ENCODE measurements at places on chromosomes 2 and 18.

GRCh38 chr2:11628675-11629074 lies 41.3 kb downstream of the NTSR2 start:
- no peak for DNase-seq

DNA sequence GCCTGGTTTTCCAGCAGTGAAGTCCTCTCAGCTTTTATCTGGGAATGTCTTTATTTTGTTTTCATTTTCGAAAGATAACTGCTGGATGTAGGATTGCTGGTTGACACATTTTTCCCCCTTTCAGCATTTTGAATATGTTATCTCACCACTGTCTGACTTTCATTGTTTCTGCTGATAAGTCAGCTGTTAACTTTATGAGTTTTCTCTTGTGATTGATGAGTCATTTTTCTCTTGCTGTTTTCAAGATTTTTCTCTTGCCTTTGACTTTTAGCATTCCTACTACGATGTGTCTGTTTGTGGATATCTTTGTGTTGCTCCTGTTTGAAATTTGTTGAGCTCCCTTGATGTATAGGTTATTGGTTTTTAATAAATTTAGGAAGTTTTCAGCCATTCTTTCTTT lies 85.5 kb downstream of the AGPS start:
- DNase-seq, result no peak

DNA sequence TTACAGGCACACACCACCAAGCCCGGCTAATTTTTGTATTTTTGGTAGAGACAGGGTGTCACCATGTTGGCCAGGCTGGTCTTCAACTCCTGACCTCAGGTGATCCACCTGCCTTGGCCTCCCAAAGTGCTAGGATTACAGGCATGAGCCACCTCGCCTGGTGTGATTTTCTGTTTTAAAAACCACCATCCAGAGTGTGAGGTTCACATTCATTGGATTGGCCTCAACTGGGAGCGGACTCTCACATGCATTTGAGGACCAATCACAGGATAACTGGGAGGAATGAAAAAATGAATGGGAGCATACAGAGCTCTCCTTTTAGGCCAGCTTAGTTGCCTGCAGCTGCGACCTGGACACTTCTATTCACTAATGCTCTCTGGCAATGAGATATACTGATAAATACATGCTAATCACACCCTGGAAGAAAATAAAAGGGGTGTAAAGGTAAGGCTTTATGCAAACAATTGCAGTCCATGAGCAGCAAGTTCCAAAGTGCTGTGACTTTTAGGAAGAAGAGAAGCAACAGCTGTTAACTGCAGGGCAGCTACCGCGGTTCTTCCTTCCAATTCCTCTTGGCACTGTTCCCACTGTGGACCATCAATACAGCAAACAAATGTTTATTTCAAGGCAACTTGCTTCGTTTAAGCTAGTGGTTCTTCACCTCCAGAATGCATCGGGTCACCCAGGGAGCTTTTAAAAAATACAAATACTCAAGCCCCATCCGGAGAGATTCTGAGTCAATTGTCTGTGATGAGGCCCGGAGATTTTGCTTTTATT lies 49.5 kb upstream of the FZD5 start:
- no peak for DNase-seq

DNA sequence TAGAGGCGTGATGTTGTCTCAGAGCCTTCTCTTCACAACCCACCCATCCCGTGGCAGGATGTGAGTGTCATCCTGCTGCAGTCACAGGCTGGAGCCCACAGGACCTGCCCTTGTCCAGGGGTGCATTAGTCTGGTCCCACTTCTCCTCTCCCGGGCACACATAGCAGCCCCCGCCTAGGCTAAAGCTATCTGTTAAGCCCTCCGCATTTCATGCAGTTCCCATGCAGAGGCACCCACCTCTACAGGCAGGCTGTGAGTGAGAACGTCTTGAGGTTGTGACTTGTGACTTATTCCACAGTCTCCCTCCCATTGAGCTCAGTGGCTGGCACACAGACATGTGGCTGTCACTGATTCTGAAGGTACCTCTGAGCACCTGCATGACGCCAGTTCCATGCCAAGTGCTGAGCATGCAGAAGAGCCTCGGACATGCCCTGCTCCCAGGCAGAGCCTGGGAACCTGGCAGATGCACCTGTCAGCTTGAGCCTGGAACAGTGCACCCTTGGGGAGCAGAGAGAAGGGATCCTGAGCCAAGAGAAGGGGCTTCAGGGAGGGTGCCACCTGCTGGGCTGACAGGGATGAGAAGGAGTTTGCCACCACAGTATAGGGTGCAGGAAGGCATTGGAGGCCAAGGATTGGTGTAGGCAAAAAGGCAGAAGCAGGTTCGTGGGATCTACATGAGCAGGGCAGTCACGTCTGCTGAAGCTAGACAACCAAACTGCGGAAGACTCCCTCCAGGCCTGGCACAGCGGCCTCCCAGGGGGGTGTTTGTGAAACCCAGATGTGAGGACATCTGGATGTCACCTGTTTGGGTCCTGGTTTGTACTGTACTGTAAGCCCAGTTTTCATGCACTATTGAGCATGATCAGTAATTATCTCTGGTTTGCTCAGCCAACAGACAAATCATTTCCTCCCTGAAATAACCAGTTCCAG lies 213.6 kb downstream of the GLI2 start:
- DNase-seq, result no peak

DNA sequence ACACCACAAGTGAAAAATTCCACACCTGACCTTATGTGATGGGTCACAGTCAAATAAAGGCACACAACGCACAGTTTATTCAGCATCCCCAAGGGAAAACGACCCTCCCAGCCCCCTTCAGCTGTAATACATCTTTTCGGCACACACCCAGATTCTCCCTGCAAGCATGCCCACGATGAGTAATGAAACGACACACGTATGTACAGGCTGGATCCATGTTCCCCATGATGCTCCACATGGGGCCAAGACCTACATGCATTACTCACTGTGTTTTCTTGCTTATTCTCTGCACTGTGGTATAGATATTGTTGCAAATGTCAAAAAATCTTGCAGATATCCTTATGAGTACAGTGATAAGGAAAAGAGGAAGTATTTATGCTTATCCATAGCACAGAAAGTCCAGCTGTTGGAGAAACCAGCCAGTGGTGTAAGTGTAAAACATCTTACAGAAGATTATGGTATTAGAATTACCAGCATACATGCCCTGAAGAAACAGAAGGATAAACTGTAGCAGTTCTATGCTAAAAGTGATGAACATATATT lies 32.5 kb upstream of the SGPP2 start:
- no peak for DNase-seq

GRCh38 chr2:135257383-135258090 lies 205.4 kb downstream of the RAB3GAP1 start:
- no peak for DNase-seq

- DNase-seq, result no peak
Observed at GRCh38 chr2:157327200-157327599, 1.6 kb upstream of the ERMN start.

GRCh38 chr18:35828591-35828990 lies 143.9 kb upstream of the RMP24 start:
- DNase-seq, result no peak

DNA sequence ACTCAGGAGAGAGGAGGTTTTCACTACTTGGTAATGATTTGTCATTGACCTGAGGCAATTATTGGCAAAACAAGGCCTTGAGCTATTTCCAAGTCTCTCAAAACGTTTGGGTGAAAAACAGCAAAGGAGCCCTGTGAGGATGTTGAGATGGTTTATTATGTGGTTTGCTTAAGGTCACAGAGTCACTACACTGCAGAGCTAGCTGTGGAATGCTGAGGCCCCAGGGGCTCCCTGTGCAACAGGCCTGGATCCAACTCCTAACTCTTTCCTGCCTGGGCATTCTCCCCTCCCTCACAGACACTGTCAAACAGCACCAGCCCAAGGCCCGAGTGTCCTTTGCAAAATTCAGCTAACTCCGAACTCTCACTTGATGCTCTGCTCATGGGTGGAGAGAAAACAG lies 754.6 kb upstream of the SOX11 start:
- no peak for DNase-seq

DNA sequence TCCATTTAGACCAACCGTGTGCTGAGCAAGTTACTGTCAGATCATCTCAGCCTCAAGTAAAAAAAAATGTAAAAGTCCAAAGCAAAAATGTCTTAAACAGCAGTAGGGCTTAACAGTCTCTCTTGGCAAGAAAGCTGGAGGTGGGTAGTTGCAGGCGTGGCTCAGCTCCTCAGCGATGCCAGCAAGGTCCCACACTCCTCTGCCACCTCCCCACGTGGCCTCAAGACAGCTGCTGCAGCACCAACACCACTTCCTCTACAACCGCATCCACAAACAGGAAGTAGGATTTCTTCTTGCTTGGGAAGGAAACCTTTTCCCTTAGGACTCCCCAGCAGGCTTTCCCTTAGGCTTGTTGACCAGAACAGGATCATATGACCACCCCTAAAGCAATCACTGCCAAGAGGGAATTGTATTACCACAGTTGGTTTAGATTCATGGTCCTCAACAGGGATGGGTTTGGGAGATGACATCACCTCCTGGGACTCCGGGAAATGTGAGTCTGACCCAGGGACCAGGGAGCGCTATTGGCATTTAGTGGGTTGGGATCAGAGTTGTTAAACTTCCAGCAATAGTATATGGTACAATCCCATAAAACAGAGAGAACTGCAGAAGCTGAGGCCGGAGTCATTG lies 97.1 kb downstream of the MAPK4 start:
- no peak for DNase-seq

- DNase-seq, result no peak
Observed at GRCh38 chr18:2535419-2535910, 35.8 kb downstream of the METTL4 start.

DNA sequence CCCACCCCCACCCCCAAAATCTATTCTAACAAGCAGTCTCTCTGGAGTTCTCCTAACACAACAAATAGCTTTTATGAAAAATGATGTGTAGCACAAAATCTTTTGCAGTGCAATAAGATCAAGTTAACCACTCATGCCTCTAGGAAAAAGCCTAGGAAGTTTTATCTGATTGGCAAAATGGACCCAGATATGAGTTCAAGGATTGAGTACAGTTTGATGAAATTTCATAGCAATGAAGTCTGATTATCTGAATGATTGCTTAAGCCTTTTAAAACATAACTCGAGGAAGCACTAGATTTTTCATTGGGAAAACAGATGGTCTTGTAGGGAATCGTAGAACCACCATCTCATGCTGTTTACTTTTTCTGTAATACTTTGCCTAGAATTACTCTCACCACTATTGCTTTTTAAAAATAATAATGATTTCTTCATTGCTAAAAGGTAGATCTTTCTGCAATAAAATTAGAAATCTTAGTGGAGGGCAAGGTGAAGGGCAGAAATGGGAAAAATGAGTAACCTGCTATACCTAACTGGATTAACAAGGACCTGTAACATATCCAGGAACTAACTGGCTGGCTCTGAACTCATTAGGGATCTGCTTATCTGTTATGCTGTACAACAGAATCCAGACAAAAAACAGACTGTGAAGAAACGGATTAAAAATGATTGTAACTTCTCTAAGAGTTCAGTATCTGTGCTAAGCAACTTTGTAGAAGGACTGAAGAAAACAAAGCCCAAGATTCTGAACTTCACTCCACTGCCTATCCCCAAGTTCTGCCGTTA lies 73.7 kb upstream of the ETAA1 start:
- DNase-seq, result no peak

- DNase-seq, result no peak
Observed at GRCh38 chr18:24413148-24413547, 13.3 kb upstream of the IMPACT start.

DNA sequence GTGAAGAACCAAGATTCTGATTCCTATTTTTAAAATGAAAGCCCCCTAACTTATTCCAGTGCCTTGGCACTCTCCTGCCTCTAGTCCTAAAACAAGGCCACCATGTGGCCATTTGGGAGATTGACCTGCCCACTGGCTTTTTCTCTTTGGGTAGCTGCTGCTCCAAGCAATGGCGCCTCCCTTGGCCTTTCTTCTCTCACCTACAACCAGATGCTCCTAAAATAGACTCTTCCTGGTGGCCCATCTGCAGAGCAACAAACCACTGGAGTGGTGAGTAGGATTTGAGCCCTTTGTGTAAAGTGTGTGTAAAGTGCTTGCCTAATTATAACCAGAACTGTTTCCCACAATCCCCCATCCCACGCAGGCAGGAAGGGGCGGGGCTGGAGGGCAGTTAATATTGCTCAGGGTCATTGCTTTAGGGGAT lies 114.2 kb downstream of the FHOD3 start:
- no peak for DNase-seq

- no peak for DNase-seq
Observed at GRCh38 chr18:58753976-58754375, 82.7 kb downstream of the MALT1 start.

Data from dorsolateral prefrontal cortex (tissue), 122 donors.